ENCODE measurements at places on chromosomes 13 and 19.
A peak's percentile ranks its signal among the peaks of the same experiment; 100 is the strongest.

DNA sequence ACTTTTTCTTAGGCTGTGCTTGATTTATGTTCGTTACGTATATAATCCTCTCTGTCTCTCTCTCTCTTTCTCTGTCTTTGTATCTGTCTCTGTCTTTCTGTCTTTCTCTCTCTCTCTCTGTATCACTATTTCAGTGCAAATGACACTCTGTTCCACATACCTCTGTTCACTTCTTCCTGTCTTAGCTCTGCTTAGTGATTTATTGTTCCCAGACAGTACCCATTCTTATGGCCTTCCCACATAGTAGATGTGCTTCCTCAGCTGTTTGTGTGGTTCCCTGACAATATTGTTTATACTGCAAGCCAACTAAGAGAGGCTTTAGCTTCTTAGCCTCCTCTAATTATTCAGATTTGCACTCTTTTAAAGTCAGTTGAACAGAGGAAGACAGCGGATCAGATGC lies 1244.2 kb downstream of the DIAPH3 start:
- DNase-seq: no peak

DNA sequence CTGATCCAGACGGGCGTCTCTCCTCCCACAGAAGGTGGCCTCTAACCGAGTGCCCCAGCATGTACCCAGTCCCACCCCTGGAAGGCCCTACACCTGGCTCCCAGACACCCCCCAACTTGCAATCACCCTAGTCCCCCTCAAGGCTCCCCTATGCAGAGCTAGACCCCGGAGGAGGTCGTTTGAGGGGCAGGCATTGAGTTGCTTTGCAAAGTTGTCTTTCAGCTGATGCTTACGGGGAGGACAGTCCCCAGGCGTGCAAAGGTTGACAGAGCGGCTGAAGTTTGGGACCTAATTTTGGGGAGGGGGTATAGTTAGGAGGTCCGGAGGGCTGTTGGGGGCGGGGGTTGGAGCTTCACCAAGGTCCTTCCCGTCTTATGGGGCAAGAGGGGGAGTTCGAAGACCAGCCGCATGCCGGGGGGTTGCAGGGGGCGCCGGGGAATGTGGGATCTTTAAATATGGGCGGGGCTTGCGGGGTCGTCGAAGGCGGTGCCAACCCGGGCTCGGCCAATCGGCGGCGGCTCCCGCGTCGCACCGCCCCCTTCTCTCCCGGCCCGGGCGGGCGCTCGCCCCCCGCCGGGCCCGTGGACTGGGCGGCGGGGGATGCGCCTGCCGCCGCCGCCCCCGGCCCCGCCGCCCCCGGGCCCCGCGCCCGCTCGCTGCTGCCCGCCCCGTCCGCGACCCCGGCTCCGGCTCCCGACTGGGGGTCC lies at the start of gene KCNN1:
Gene KCNN1 (plus strand): TSS at position 558 of the 707 bp plus-strand sequence. CDS start 6,782 bp downstream, outside the sequence.
- no peak for DNase-seq

GRCh38 chr19:6250909-6251308 lies 28.9 kb downstream of the MLLT1 start:
- DNase-seq: no peak

GRCh38 chr19:15841875-15842569 lies 26.6 kb upstream of the OR10H1 start:
- no peak for DNase-seq

DNA sequence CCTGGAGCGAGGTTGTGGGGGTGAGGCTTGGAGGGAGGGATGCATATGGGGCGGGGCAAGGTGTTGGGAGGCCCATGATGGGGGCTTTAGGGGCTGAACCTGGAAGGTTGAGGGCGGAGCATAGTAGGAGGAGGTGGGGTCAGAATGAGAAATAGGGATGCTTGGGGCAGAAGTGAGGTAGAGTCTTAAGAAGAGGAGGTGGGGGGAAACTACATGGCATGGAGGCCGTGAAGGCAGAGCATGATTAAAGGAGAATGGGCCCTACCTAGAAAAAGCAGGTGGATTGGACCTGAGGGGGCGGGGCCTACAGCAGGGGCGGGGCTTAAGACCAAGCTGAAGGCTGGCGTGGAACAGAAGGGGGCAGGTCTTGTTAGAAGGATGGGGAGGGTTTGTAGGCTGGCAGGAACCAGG lies 799 bp downstream of the NR1H2 start:
- no peak for DNase-seq

DNA sequence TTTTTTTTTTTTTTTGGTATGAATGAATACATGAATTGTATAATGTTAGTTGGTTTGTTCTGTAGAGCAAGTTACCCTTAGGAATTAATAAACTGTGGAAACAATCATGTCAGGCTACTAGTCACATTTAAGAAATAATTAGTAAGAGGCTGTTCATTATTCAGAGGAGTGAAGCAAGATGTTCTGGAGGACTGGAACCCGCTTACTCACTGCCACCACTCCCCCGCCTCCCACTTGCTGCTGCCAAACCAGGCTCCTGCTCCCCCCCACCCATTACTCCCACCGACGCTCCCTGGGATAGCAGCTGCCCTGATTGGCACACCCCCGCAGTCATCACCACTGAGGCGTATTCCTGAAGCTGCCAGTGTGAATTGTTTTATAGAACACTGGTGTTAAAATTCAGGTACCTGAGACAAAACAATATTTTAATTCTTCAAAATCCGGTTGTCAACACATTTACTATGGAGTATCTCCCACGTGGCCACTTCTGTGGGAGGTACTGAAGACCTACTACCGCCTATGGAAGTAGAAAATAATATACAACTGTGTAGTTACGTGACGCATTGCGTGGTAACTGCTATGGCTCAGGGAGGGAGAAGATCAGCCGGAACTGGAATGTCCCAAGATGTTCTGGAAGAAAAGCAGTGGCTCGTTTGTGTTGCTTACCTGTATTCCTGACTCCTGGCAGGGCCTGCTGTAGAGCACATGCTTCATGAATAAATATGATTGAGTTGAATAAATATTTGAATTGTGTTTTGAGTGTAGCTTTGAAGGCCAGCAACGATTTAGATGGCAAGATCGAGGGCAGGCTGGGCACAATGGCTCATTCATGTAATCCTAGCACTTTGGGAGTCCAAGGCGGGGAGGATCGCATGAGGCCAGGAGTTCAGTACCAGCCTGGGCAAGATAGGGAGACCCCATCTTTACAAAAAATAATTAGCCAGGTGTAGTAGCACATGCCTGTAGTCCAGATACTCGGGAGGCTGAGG lies 1.7 kb downstream of the DPY19L3 start:
- DNase-seq: no peak

- no peak for DNase-seq
These were observed 9.0 kb downstream of the SLC25A15 start for GRCh38 chr13:40798380-40798779.

- DNase-seq: no peak
These were observed 39.5 kb upstream of the SERP2 start for GRCh38 chr13:44333950-44334655.

- DNase-seq: peak; percentile 35
These were observed 20.1 kb upstream of the DOCK9 start for GRCh38 chr13:98997738-98998641.

DNA sequence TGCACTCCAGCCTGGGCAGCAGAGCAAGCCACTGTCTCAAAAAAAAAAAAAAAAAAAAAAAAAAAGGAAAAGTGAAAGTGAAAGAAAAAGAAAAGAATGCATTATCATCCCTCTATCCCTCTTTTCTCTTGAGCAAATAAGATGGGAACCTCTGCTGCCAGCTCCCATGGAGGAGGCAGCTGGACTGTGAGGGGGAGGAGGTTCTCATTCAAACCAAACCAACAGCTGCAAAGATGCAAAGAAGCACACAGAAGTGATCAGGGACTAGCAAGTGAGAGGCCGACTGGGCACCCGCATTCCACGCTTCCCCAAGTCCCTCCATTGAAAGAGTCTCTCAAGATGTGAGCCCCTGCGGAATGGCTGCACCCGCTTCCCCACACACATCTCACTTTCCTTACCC lies 63.5 kb downstream of the TSHZ3 start:
- DNase-seq: no peak

DNA sequence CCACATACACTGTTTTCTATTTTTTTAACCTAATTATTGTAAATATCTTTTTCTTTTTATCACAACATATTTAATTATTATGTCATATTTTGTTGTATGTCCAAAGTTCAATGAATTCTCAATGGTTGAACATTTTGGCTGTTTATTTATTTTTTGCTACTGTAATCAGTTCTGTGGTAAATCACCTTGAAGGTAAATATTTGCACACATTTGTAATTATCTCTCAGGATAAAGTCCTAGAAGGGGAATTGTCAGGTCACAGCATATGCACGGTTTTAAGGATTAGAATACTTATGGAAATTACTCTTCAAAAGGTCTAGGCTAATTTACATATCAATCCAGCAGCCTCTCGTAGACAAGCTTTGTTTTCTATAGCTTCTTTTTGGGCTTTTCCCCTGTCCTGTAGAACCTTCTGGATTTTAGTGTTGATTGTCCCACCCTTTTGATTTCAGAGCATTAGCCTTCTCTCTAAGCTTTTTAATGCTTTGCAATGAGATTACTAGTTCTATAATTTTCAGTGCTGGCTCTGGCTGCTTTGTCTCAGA lies 362.6 kb downstream of the KCNRG start:
- no peak for DNase-seq

DNA sequence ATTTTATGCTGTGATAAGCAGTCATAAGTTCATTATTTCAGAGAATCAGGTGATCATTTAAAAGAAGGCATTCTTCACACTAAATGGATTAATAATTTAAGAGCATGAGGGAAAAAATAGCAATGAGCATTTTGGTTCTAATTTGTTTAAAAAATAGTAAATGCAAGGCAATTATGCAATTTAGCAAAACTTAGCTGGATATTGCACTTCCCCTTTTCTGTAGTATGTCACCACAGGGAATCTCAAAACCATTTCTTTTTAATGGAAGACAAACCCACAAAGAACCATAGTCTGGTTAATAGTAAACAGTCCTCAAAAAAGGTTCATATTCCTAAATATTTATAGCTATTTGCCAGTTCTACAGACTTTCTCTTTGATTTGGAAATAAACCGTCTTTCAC lies 30.2 kb downstream of the COG6 start:
- no peak for DNase-seq

DNA sequence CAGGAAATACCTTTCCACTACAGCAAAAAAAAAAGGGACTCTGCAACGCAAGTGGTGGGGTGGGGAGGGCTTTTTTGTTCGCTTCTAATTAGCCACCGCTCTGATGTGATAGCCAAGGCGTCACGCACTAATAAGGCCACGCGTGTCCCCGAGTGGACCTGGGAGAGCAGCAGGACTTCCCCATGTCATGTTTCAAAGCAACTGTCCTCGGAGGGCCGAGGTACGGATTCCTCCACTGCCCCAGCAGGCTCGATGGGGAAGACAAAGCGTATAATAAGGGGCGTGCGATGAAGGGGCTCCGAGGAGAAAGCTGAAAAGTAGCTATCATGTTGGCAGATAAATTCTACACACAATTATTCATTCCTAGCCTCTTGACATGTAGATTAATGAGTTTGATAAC lies 179.7 kb upstream of the ZNF507 start:
- no peak for DNase-seq

- no peak for DNase-seq
These were observed 1.0 kb downstream of the REX1BD start for GRCh38 chr19:18589380-18590272.

DNA sequence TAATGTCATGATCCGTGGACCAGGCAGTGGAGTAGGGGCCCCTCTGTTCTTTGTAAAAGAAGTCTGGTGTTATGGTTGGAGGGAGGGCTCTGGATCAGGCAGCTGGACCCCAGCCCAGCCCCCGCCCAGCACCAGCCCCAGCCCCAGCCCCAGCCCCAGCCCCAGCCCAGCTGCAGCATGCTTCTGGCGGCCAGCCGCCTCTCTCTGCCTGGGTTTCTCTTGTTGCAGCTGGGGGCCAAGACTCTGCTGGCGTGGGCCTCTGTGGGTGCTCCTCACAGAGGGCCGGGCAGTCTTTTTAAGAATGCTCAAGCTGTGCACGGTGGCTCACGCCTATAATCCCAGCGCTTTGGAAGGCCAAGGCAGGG lies 17.9 kb downstream of the DOT1L start:
- DNase-seq: no peak

DNA sequence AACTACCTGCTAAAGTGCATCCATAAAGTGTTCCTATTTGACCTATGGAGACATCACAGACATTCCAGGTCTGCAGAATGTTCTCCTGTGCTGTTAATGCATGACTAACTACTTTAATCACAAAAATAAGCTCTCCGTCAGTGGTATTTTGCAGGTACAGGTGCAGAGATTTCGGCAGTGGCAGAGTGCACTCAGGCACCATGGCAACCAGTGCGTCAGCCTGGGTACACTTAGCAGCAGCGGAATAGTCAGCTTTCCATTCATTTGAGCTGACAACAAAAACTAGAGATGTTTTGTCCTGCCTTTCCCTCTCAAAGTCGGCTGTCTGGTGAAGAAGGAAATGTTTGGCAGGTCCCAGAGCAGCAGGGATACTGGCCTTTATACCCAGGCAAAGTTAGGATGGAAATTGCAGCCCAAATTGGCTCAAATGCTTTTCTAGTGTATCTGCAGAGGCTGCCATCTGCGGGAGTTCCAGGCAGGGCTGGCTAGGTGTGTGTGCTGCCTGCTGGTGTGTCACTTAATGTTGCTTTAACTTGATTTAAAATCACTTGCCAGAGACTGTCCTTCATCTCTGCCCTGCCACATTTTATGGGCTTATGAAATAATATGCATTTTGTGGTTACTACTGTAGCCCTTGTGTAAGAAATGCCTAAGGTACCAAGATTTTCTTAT lies 195.8 kb downstream of the RAP2A start:
- DNase-seq: peak; percentile 65

DNA sequence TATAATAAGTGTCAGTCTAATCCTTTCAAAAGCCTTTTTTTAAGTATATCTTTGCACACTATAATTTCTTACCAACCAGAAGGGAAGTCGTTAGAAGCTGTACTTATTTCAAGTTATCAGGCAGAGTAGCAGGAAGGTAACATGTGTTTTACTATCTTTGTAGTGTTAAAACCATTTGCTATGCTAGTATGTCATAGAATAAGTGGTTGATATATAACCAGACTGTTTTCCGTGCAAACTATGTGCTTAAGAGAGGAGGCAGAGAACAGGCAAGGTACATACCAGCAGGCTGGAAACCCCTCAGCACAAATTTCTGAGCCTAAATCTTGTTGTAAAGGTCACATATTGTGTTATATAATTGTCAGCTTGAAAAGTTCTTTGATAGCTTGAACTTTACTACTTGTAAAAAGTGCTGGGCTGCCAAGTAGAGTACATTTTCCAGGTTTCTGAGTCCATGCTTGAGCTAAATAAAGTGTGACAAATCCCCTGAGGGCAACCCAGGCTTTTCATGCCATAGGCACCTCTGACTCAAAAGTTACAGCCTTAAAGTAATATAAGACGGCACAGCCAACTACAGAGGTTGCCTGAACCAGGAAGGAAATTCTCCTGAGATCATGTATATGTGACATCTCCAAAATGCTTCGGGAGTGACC lies 1297.4 kb downstream of the PCDH9 start:
- no peak for DNase-seq

Data from NCI-H187 treated with DMSO at 0.1 percent for 48 hours (cell line).